ENCODE measurements at places on chromosomes 3 and 15.

DNA sequence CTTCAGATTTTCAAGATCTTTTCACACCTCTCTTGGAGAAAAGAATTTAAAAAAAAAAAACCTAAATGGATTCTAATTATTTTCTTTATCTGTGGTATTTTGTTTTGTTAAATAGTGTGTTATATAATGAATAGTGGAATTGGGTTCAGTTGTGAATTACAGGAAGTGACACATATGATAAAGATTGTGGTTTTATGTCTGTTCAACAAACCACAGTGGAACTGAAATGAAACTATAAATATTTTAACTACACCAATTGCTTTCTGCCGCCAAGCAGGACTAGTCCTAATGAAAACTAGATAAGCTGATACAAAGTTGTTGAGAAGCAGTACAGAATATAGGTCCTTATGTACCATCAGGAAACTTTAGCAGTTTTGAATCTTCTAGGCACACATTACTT is 121.6 kb downstream of the UBE2E2 start:
- DNase-seq, result no peak

GRCh38 chr3:179898024-179898423 is 138.7 kb downstream of the PEX5L start:
- peak; percentile 32 for DNase-seq

DNA sequence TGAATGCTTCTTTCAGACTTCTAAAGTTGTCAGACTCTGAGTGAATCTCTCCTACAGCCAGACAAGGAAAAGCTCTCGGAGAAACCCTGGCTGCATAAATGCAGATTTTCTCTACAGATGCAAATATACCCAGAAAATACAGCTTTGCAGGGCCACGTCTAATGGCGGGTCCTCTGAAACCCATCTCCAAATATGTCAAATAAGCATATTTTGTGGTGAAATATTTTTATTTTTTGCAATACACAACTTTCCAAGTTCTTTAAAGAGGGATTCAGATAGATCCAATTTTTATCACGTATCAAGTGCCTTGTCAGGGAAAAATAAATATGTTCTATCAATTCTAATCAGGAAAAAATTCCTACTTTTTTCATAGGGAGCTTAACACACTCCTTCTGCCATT is 229.4 kb downstream of the SI start:
- no peak for DNase-seq

GRCh38 chr15:40927873-40928806 is 1.0 kb upstream of the DLL4 start:
- DNase-seq, result no peak

GRCh38 chr3:184366619-184367289 is 5.2 kb downstream of the POLR2H start:
- no peak for DNase-seq

GRCh38 chr3:189389346-189389745 is 217.6 kb downstream of the TPRG1 start:
- no peak for DNase-seq

DNA sequence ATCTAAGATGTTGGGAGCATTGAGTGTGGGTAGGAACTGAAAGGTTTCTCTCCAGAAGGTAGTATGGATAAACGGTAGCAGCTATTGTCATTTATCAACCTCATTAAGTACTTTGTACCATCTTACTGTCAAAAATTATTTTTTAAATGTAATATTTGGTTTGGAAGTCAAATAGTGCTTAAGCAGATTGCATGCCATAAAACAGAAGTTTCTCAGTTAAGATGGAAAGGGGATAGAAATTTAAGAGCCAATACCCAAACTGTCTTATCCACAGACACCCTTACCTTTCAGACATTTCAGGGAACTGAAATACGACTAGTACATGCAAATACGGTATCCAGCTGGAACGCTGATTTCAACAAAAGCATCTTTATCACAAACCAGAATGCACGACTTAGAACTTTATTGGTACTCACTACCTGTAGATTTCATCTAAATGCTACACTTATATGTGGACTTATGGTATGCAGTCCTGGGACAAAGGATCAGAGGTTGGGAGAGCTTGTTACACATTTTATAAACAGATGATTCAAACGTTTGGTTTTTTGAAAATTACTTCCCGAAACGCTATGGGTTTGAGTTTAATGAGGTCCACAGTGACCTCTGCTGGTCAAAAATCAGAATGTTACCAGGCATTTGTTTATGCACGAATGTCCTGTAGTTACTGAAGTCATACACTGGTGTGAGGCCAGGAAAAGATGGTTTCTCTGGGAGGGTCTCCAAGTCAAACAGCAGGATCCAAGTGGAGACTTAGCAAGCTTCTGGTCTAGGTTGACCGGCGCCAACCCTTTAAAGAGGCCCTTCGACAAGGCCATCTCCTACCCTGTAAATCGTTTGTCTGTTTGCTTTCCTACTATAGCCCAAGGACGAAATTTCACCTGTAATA is 45.7 kb upstream of the DUT start:
- DNase-seq, result peak; percentile 51

- no peak for DNase-seq
Measured at GRCh38 chr15:98996169-98996568, 11.4 kb downstream of the PGPEP1L start.

- DNase-seq, result no peak
Measured at GRCh38 chr15:58525991-58526421, 94.2 kb downstream of the LIPC start.

DNA sequence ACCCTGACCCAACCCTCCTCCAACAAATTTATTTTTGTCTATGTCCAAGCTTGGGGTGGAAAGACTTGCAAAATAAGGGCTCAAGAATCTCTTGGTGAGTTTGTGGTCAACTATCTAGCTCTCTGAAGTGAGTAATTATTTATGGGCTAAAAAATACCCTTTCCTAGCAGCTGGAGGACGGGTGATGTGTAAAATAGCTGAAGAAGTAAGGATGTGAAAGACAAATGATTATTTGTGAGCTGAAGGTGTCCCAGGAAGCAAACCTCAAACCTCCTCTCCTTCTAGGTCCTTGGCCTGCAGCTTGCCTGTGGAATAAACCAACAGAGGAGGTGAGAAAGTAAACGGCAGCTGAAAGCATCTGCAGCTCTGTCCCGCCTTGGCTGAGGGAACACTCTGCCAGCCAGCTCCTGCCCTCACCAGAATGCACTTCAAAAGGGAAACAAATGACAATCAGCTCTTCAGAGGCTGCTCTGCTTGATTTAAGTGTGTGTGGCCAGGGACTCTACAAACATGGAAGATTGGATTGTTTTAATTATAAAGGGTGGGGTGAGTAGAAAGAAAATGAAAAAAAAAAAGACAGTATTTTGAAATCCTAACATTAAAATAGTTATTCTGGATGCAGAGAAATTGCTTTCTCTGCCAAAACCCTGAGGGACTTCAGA is 60.3 kb downstream of the TM4SF4 start:
- DNase-seq, result no peak

DNA sequence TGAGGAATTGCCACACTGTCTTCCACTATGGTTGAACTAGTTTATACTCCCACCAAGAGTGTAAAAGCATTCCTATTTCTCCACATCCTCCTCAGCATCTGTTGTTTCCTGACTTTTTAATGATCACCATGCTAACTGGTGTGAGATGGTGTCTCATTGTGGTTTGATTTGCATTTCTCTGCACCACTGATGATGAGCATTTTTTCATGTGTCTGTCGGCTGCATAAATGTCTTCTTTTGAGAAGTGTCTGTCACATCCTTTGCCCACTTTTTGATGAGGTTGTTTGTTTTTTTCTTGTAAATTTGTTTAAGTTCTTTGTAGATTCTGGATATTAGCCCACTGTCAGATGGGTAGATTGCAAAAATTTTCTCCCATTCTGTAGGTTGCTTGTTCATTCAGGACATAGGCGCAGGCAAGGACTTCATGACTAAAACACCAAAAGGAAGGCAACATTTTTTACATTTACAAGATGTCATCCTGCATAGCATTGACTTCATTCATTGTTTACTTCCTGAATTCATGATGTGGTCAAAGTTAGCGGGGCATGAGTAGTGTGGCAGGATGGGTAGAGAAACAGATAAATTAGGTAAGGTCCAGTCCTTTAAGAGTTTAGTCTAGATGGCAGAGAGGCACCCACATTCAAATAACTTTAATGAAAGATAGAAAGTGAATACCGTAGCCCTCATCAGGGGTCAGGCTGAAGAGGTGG is 45.1 kb upstream of the LPP start:
- DNase-seq, result no peak

GRCh38 chr3:72839057-72839456 is 9.2 kb downstream of the SHQ1 start:
- no peak for DNase-seq

DNA sequence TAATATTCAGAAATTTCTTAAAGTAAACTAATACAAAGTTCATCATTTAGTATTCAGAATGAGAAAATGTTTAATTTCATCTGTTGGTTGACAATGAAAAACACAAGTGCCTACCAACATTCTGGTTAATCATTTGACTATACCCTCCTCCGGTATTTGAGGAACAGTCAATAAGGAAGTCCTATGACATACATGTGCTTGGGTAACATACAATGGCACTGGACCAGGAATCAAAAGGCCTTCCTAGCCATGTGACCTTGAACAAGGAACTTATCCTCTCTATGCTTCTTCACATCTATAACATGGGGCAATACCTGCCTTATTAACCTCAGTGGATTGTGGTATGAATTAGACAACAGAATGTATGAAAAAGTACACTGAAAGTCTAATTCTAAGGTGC is 65.8 kb downstream of the ZNF280D start:
- no peak for DNase-seq

GRCh38 chr3:84980011-84980410 is 21.2 kb downstream of the CADM2 start:
- no peak for DNase-seq

GRCh38 chr3:178845420-178846118 is 226.0 kb downstream of the ZMAT3 start:
- no peak for DNase-seq

DNA sequence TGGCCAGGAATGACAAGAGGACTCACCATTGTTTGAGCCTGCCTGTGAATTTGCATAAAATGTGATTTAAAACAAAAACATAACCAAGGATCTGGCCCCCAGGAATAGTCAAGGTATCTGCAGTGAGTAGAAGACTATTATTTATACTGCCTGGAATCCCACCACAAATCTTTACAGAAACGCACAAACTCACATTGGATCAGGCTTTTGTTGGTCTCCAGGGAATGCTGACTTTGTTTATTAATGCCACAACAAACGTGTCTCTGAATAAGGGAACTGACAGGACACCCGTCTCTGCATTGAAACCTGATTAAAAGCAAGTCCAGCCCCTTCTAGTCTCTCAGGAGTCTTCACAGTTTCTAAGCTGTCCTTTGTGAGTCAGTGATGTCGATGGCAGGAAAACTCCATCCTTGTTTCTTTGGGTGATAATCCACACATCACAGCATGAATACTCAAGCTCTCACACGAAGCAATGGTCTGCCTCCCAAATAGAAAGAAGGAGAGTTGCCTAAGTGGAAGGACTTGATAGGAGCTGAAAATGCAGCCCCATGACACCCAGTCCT is 37.7 kb downstream of the CLDN18 start:
- DNase-seq, result no peak

GRCh38 chr3:113158171-113158570 is 53.2 kb upstream of the BOC start:
- DNase-seq, result no peak

GRCh38 chr3:52123106-52123725 is 31.0 kb downstream of the POC1A start:
- DNase-seq, result peak; percentile 81

DNA sequence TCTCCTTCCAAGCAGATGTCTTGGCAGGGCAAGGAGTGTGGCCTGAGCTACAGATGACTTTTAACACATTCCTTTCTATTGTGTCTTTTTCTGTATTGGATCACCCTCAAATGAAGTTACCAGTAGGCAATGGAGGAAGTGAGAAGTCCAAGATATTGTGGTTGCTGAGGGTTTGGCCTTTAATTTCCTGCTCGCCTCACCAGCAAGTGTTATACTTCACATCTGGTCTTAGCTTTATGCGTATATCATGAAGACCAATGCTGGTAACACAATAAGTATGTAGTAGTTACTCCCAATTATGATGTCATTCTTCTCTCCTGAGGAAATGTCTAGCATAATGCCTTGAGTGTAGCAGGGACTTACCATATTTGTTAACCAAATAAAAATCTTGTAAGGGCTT is 179.9 kb downstream of the ZIC1 start:
- DNase-seq, result no peak

DNA sequence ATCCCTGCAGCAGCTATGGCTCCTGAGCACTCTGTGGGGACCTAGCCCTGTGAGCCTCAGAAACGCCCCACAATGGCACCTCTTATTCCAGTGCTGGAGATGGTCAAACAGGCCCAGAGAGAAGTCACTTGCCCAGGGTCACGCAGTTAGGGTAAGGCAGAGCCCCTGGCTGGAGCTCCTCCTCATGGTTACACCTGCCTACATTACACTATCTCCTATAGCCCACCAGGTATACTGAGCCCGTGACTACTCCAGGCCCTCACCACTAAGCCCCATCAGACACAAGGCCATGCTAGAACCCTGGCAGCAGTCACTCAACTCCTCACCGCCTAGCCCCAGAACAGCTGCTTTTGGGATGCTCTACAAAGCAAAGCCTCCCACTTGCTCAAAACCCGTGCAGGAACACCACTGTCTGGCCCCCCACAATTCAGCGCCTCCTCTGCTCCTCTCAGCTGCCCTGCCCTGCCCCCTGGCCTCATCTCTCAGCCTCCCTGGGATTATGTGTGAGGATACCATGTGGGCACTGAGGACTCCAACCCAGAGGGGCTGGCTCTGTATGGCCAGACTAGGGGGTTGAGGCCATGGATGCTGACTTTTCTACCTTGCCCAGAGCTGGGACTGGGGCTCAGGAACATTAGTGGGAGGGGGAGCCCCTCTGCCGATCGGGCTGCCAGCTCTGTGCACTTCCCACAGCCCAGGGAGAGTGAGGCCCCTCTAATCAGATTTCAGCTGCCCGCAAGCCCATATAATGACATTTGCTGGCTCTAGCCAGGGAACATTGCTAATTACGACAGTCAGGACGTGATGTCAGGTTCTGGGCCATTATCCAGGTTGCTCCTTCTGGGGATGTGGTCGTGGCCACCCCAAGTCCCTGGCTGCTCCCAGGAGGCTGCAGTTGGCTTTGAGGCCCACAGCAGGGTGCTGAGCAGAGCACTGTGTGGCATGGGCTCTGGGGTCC is 4.0 kb downstream of the NT5DC2 start:
- no peak for DNase-seq

DNA sequence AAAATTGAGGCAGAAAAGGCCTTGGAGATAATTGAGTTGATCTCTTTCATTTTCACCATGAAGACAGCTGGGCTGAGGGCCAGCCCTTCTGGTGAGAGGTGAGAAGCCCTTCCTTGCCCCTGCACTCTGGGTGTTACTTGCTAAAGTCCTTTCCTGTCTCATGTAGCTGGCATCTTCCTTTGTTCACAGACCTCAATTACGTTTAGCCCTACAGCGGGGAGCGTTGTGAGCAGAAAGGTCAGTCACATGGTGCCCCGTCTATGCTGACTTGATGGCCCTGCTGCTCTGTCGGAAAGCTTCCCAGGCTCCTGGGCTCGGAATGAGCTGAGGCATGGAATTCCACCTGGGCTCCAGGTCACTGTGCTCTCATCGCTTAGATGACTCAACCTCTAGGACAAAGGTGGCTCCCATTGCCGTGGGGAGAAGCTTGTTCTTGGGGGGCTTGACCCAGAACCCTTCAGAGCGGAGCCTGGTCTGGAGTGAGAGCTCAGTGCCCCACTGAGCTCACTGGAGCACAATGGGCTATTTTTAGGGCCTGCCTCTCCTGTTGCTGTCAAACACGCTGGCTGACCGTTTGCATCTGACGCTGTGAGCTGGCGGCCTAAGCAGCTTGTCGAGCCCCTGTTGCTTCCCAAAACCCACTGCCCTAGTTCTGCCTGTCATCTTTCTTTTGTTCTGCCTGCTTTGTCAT is 47.0 kb downstream of the RPLP1 start:
- DNase-seq, result no peak

- DNase-seq, result no peak
Measured at GRCh38 chr3:101638261-101638745, 38.6 kb downstream of the ZBTB11 start.

- DNase-seq, result no peak
Measured at GRCh38 chr3:188266562-188267274, 112.8 kb downstream of the LPP start.
